Renal cortical epithelial cell (primary cell): ENCODE measurements at places on chromosomes 13 and 19.

DNA sequence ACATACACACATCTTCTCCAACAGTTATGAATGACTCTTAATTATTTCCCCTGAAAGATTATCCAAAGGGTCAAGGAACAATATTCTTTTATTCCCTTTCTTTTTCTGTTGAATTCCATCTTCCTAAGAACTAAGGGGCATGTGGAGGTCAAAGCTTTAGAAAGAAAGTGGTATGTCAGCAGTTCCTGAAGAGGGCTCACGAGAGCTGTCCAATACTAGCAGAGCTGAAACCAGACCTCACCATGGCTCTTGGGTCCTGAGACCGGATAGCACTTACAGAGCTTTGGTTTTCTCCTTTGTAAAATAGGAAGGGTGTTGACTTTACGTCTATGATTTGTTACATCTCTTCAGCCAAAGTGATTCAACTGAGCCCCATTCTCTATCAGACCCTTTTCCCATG lies 109.8 kb upstream of the FREM2 start:
- DNase-seq, result peak; percentile 7

GRCh38 chr19:40213882-40214570 lies 4.2 kb downstream of the TTC9B start:
- DNase-seq, result no peak

- DNase-seq, result no peak
Observed at GRCh38 chr13:103634066-103634465, 567.8 kb upstream of the SLC10A2 start.

DNA sequence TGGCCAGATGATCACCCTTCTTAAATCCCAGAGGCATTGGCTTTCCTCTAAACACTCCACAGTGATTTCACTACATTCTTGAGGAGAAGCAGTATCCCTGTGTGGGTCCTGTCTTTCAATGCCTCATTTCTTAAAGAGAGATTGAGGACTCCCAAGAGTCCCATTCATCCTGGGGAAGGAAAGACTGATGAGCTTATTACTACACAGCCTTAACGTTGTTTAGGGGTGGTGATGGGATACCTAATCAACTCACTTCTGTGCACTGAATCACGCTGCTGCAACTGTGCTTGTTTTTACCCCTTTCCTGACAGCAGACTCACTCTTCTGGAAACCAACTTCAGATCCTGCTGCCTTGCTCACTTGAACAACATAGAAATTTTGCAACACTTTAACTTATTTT lies 203.1 kb downstream of the RGCC start:
- no peak for DNase-seq

- peak; percentile 17 for DNase-seq
Observed at GRCh38 chr13:34640179-34640992, 301.7 kb upstream of the NBEA start.

DNA sequence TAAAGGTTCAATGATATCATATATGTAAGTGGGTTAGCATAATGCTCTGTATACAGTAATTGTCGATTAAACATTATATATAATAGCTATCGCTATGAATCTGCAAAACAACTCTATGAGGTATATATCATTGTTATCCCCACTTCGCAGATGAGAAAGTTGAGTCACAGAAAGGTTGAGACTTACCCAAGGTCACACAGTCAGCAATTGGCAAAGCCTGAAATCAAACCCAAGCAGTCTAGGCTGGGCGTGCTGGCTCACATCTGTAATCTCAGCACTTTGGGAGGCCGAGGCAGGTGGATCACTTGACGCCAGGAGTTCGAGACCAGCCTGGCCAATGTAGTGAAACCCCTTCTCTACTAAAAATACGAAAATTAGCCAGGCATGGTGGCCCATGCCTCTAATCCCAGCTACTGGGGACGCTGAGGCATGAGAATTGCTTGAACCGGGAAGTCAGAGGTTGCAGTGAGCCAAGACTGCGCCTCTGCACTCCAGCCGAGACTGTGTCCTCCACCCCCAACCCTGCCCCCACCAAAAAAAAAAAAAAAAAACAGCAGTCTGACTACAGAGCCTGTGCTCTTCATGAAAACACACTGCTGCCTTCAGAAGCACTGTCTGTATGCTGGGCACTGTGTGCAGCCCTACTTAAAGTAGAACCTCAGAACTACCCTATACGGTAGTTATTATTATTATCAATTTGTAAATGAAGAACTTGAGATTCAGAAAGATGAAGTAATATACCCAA lies 1.3 kb downstream of the HSPBP1 start:
- DNase-seq, result no peak

DNA sequence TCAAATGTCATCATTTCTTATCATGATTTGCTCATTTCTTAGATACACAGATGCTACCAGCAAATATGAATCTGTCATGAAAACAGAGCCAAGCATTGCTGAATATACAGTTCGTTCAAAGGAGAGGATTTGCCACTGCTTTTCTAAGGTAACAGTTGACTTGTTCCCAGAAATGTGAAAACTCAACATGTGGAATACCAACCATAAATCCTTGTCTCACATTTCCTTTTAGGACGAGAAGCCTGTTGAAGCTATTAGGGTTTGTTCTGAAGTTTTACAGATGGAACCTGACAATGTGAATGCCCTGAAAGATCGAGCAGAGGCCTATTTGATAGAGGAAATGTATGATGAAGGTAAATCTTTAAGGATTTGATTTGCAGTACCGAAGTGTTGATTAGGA lies 86.7 kb downstream of the DNAJC3 start:
- peak; percentile 26 for DNase-seq

- DNase-seq, result peak; percentile 50
Observed at GRCh38 chr13:113981194-113981605, 7.3 kb upstream of the C13orf46 start.
